T1000 (cell line): ENCODE measurements at places on chromosomes 5 and 9.

- DNase-seq, result no peak
Observed at GRCh38 chr9:479304-479970, 264.8 kb downstream of the DOCK8 start.

GRCh38 chr9:34636791-34637355 is 714 bp downstream of the SIGMAR1 start:
- DNase-seq, result no peak

DNA sequence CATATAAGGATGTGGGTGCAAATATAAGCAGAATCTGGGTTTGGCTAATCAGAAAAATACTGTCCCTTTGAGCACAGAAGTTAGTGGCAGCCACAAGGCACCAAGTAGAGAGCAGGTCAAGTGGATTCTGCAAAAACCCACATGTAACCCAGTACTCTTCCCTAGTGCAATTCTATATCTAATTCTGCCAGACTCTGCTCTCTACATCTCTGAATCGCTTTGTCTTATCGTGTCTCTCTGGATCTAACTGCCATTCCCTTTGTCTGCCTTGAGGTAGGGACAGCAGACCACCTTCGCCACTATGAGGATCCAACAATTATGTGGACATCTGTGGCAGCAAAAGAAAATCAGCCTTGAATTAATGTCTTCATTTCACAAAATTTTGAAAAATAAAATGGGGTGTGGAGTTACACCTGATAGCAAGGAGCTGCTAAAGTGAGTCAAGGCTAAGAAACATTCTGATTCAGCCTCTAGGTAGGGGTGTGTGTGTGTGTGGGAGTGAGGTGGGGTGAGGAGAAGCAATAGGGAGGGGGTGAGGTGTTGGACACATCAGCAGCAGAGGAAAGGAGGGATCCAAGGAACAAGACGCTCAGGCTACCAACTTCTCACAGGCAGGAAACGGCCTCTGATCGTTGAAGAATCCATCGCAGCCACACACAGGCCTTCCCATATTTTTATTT is 33.7 kb upstream of the ZNF366 start:
- DNase-seq, result no peak

DNA sequence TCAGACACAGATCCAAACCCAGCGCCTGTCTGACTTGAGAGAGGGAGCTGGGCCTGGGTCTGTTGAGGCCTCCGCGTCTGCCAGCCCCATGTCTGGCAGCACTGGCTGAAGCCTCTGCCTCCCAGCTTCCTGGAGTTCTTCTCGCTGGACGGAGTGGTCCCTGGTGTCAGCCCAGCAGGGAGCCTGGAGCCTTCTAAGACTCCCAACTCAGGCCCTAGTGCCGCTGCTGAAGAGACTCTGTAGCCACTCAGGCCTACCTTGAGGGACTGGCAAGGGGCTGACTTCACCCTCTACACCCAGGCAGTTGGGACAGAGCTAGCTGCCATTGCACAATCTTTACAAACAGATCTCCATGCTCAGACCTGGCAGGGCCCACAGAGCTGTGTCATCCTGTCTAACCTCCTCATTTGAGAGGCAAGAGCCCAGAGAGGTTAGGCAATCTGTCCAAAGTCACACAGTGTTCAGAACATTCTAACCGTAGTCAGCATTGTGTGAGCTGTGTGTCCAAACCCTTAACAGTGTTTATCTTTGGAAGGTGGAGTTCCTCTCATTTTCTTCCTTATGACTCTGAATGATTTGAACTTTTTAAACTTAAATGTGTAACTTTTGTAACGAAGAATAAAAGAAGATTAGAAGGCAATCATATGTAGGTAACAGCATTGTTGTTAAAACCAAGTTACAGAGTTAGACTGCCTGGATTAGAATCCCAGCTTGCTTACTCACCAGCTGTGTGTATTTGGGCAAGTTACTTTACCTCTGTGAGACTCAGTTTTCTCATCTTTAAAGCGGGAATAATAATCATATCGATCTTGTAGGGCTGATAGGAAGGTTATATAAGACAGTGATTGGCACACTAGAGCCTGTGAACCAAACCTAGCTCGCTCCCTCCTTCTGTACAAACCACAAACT is 4.6 kb upstream of the DUSP1 start:
- no peak for DNase-seq

GRCh38 chr9:79682076-79682736 is 110.4 kb downstream of the TLE4 start:
- DNase-seq, result no peak

- DNase-seq, result no peak
Observed at GRCh38 chr5:54628050-54628449, 110.5 kb downstream of the SNX18 start.

GRCh38 chr9:83469722-83470121 is 68.5 kb downstream of the FRMD3 start:
- DNase-seq, result no peak

DNA sequence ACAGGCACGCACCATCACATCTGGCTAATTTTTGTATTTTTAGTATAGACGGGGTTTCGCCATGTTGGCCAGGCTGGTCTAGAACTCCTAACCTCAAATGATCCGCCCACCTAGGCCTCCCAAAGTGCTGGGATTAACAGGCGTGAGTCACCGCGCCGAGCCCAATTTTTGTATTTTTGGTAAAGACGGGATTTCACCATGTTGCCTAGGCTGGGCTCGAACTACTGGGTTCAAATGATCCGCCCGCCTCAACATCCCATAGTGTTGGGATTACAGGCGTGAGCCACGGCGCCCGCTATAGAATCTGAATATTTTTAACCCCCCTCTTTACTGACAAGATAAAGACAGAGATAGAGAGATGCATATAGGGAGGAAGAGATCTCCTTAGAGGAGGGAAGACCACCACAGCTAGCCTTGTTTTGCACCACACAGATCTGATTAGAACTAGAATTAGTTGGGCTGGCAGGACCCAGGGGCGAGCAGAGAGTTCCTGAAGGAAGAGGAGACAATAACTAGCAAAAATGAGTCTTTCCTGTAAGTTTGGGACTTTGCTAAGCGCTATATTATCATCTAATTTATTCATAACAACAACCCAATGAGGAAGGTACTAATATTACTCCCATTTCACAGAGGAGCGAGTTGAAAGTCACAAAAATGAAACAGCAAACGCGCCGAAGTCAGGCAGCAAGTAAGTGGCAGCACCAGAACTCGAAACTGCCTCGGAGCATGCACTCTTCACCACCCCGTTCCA is 1.5 kb upstream of the ANKHD1 start:
- DNase-seq, result no peak

DNA sequence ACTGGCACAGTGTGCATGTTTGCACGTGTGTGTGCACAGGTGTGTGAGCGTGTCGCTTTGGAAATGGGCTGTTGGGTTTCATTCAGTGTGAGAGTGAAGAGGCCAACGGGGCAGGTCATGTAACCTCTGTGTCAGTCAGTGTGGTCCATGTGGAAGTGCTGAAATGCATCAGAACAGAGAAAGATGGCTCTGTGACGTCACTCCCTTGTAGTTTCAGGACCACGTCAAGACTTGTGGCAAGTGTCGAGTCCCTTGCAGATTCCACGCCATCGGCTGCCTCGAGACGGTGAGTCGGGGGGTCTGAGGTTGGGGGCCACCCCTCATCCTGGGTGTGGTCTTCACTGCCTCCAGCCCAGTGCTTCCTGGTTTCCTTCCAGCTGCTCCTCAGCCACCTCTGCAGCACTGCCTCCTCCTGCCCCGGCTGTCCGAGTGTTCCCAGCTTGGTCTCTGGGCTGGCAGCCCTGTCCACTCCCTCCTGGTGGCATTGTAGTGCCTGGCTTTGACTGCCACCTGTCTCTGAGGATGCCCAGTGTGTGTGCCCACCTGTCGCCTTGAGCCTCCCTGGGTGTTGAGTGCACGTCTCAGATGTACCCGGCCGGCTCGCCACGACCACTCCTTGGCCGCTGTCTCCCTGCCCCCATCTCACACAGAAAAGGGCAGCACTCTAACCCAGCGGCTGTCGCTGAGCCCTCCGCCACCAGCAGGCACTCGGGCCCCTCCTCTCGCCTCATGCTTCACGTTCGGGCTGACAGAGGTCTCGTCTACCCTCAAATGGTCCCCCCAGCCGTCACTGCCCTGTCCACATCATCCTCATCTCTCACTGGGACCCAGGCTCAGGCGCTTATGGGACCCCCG is 28.0 kb downstream of the FBXW5 start:
- no peak for DNase-seq
